SJCRH30 (cell line): ENCODE measurements at places on chromosomes 11 and 22.

GRCh38 chr11:104736502-104736901, 161.8 kb downstream of the CASP12 start:
- H3K27me3 ChIP-seq = no peaks in the 10 kb centered on the region
- H3K36me3 ChIP-seq = no peaks in the 10 kb centered on the region
- DNase-seq = no peak
- H3K4me1 ChIP-seq = no peaks in the 10 kb centered on the region
- H3K4me3 ChIP-seq = no peak overlapping the region
- H3K27ac ChIP-seq = no peak overlapping the region

DNA sequence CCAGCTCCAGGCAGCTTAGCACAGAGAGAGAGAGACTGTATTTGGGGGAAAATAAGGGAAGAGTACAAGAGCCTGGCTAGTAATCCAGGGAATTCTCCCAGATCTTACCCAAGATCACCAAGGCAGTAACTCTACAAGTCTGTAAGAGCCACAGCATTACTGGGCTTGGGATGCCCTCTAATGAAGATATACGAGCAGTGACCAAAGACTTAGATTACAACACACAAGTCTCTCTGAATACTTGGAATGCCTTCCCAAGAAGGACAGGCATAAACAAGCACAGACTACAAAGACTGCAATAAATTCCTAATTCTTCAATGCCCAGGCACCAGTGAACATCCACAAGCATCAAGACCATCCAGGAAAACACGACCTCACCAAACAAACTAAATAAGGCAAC, 17.7 kb downstream of the DNAJC24 start:
- no peaks in the 10 kb centered on the region for H3K27me3 ChIP-seq
- DNase-seq = no peak
- no peak overlapping the region for H3K4me3 ChIP-seq
- H3K36me3 ChIP-seq = no peaks in the 10 kb centered on the region

DNA sequence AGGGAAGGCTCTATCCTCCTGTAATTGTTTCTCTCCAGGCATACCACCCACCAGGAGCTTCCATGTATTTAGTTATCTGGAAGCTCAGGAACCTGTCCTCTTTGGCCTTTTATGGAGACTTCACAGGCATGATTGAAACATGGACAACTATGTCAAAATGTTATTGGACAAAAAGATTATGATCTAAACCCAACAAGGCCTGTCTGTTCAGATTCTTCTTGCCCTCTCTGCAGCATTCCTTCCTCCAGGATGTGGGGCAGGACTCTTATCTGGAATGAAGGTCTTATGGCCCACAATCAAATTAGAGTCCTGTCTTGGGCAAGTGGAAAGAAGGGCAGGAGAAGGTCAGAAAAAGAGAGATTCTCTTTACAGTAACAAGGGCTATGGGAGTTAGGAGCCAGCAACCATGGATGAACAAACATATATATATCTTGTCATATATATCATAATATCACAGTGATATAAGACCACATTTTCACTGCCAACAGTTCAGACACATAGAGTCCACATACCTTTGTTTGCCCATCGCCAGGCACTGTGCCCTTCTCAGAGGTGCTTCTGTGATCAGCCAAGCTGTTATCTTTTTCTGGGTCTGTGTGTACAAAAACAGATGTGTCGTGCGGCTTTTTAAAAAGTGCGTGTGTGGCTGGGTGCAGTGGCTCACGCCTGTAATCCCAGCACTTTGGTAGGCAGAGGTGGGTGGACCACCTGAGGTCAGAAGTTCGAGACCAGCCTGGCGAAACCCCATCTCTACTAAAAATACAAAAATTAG, 42.5 kb upstream of the SUSD2 start:
- no peak for DNase-seq
- H3K4me3 ChIP-seq = no peak overlapping the region
- H3K4me1 ChIP-seq = no peaks in the 10 kb centered on the region
- H3K27me3 ChIP-seq = no peaks in the 10 kb centered on the region

- no peak for DNase-seq
- H3K4me1 ChIP-seq = peaks cover 18% of the 10 kb centered on the region
- no peak overlapping the region for H3K27ac ChIP-seq
- H3K27me3 ChIP-seq = no peaks in the 10 kb centered on the region
Observed at GRCh38 chr11:61881397-61881796, 9.9 kb downstream of the FADS3 start.

- no peak for DNase-seq
- H3K27ac ChIP-seq = no peak overlapping the region
- H3K4me3 ChIP-seq = no peak overlapping the region
- H3K27me3 ChIP-seq = no peaks in the 10 kb centered on the region
- H3K36me3 ChIP-seq = peaks cover 40% of the 10 kb centered on the region
Observed at GRCh38 chr22:27874185-27874584, 44.9 kb downstream of the PITPNB start.

DNA sequence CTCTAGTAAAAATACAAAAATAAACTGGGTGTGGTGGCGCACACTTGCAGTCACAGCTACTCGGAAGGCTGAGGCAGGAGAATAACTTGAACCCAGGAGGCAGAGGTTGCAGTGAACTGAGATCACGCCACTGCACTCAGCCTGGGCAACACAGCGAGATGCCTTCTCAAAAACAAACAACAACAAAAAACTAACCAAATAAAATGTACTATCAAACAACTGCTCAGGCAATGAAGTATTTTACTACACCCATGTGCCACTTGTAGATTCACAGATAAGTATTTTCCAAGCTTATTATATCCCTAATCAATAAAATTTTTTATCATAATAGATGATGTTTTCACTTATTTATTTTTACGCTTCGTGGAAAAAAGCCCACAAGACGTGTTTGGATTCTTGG, 924 bp downstream of the C11orf65 start:
- DNase-seq = no peak
- peak overlapping the region; percentile 65 for H3K4me3 ChIP-seq
- no peaks in the 10 kb centered on the region for H3K4me1 ChIP-seq
- H3K27me3 ChIP-seq = no peaks in the 10 kb centered on the region
- H3K27ac ChIP-seq = peak overlapping the region; percentile 73

GRCh38 chr11:69048694-69049489, at the start of gene TPCN2:
TSS of gene TPCN2 (plus strand) at chr11:69048932. CDS start at chr11:69048998, 66 bp downstream.
- H3K4me3 ChIP-seq = peak within 1 kb of the TSS; percentile 75
- no peaks in the 10 kb centered on the region for H3K27me3 ChIP-seq
- H3K4me1 ChIP-seq = peaks cover 11% of the 10 kb centered on the region
- DNase-seq = peak; percentile 95
- peak within 1 kb of the TSS; percentile 39 for H3K27ac ChIP-seq
